ENCODE measurements at places on chromosomes 7 and 10.

DNA sequence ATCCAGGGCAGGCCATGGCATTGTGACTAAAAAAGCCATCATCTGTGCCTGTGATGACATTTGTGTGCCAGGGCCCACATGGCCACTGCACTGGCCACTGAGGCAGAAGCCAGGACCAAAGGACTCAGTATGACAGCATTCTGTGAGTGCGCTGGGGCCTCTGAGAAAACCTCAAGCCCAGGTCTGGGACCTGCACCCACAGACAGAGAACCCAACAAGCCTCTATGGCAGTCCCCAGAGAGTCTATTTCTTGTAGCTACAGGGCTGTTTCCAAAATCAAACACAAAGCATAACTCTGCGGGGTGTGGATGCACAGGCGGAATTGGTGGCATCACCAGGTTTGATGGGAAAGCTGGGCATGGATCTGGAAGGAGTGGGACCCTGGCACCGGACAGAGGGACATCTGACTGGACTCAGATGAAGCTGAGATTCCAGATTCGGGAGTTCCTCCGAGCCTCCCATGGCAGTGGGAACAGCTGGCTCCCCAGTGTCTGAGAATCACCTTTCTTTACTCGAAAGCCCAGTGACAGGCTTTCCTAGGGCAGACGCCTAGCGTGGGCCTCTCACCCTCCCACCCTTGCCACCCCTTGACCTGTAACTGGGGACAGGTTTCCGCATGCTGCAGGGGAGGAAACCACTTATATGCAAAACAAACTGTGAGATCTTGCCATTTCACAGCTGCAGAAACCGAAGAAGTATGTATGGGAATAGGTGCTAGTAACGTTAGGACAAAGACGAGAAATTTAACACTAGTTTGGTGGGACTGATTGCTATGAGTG is 70.6 kb upstream of the RHEB start:
- DNase-seq = no peak
- peaks cover 16% of the 10 kb centered on the region for H3K36me3 ChIP-seq
- H3K4me3 ChIP-seq = no peak overlapping the region
- no peaks in the 10 kb centered on the region for H3K27me3 ChIP-seq
- H3K27ac ChIP-seq = no peak overlapping the region

- H3K36me3 ChIP-seq = no peaks in the 10 kb centered on the region
- H3K27me3 ChIP-seq = peaks cover 10% of the 10 kb centered on the region
- no peak for DNase-seq
- no peak overlapping the region for H3K27ac ChIP-seq
- H3K4me3 ChIP-seq = no peak overlapping the region
Observed at GRCh38 chr7:154795437-154795836, 207.5 kb downstream of the PAXIP1 start.

DNA sequence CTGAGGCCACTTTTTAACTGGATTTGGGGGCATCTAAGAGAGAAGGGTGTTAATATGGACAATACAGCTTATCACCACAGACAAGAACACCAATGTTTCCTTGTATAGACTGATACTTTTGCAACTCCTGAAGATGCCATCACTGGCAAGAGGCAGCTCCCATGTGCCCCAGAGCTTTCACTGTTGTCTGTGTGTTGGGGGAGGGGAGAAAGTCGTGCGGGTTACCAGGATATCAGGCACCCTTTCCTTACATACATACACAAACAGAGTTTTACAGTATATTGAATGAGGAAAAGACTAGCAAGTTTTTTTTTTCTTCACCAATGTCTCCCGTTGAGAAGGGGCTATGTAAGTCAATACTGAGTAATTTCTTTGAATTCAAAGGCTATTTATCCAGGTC is 4.1 kb upstream of the DLX6 start:
- H3K36me3 ChIP-seq = no peaks in the 10 kb centered on the region
- H3K4me1 ChIP-seq = peaks cover 24% of the 10 kb centered on the region
- no peak overlapping the region for H3K4me3 ChIP-seq
- peaks cover 8% of the 10 kb centered on the region for H3K27me3 ChIP-seq
- H3K27ac ChIP-seq = no peak overlapping the region

GRCh38 chr10:74018241-74018640 is 20.3 kb downstream of the VCL start:
- H3K27ac ChIP-seq = peak overlapping the region; percentile 32
- no peaks in the 10 kb centered on the region for H3K27me3 ChIP-seq
- no peak overlapping the region for H3K4me3 ChIP-seq
- H3K36me3 ChIP-seq = no peaks in the 10 kb centered on the region

DNA sequence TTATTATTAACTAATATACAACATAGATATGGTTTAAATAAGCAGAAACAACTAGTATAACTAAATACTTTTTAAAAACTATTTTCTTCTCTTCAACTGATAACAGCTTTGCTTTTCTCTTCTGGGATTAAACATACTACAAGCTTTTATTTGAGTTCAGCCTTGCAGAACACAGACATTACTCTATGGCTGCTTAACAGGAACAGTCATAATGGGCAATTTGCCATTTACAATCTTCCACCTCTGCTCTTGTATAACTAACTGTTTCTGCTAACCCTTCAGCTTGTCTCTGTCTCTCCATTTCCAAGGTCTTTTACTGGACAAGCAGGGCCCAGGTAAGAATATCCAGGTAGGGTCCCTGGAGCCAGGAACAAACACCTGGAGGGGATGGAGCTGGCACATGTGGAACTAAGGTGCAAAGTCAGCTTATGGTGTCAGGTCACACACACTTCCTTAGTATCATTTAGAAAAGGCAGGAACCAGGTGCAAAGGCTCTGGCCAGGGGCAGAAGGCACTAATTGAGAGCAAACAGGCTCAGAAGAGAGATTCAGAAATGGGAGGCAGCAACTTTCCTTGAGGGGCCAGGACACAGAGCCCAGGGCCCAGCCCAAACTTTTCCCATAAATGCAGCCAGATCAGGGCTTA is 93.1 kb downstream of the STRA8 start:
- no peak overlapping the region for H3K4me3 ChIP-seq
- H3K36me3 ChIP-seq = no peaks in the 10 kb centered on the region
- no peak overlapping the region for H3K27ac ChIP-seq
- no peaks in the 10 kb centered on the region for H3K4me1 ChIP-seq
- no peak for DNase-seq

DNA sequence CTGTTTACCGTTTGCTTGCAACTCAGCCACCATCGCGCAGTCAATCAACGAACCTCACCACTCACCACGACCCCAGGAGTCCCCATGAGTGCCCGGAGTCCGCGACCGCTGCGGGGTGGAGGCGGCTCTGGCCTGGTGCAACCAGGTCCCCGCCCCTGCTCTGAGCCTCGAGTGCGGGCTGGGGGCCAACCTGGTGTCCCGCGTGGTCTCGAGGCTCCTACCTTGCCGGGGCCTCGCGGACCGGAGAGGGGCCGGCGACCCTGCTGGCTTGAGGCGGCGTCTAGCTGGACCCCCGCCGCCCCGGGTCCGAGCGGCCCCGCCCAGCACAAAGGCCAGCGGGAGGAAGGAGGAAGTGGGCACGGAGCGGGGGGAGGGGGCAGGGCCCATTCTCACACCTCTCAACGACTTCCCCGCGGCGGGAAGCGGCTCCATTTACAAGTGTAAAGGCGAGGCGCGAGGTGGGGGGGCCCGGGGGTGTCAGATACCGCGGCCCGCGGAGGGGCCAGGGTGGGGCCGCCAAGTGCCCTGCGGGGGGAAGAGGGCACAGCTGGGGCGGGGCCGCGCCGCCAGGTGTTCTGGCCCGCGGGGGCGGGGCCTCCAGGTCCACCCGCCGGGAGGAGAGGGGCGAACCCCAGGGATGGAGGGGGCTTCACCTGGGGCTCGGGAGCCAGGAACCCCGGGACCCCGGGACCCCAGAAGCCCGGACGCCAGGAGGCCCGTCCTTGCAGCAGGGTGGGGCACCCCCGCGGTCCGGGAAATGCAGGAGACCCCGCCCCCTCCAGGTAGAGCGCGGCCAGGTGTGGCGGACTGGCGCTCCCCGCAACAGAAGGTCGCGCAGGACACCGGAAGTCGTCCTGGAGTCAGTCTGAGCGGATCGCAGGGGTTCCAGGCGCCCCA is 8.6 kb downstream of the CTBP2 start:
- DNase-seq = peak; percentile 73
- peak overlapping the region; percentile 99 for H3K27ac ChIP-seq
- H3K36me3 ChIP-seq = no peaks in the 10 kb centered on the region
- peaks cover 11% of the 10 kb centered on the region for H3K4me1 ChIP-seq
- H3K27me3 ChIP-seq = no peaks in the 10 kb centered on the region

Data from tibial artery (tissue), 4 donors.